Ovary (tissue), 10 donors: ENCODE measurements at places on chromosomes 11 and 22.

DNA sequence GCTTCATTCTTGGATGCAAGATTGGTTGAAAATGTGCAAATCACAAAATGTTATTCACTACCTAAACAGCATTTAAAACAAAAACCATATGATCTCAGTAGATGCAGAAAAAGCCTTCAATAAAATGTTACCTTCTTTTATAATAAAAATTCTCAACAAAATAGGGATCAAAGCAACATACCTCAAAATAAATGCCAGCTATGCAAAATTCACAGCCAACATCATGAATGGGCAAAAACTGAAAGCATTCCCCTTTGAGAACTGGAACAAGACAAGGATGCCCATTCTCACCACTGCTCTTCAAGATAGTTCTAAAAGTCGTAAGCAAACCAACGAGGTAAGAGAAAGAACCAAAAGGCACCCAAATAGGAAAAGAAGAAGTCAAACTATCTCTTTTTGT, 2.0 kb downstream of the OR5AK2 start:
- no peak for DNase-seq

GRCh38 chr11:93549976-93550375, 6.8 kb upstream of the SMCO4 start:
- DNase-seq: no peak

DNA sequence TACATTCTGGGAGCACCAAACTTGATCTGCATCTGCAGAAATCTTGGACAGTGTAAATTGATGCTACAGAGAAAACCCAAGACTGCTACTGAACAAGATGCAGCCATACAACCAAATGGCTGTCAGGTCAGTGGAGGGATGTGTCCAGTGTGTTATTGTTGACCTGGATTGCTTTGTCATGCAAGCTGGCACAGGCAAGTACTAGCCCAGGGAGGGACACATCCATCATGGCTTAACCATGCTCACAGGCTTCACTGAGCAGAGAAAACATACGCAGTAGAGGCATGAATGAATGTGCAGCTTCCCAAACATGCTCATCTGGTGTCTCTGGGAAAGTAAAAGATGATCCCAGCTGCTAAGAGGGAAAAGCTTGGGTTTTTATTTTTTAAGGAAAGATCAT, 93.6 kb downstream of the MTNR1B start:
- DNase-seq: no peak

- DNase-seq: no peak
These were observed 68.3 kb upstream of the CRYBB3 start for GRCh38 chr22:25131198-25131887.

GRCh38 chr11:83908298-83908856, 622.2 kb upstream of the CCDC90B start:
- DNase-seq: no peak

DNA sequence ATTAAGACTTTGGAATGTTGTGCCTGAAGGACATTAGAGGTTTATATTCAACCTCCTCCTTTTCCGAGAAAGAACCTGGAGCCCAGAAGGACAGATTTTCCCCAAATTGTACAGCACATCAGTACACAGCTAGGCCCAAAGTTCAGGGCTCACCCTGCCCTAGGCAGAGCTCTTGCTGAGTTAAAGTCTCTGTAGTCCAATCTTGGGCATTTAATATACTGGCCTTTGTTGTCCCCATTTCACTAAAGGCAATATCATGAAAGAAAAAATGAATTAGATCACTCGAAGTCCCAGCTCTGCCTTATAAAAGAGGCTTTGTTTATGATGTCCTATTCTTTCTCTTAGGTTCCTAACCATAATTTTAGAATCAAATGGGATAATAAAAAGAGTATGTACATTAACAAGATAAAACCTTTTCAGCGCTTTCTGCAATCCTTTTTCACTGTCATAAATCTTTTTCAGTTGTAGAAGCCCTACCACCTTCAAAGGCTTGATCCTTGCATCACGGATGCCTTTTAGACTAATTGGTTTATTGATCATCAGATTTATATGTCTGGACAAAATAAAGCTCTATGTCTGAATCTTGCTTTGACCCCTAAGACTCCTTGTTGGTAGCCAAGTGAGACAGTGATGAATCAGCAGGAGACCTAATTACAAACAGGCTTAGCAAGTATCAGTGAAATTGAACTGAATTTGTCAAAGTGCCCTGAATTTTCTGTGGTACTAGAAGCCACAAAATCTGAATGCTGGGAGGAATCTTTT, 39.8 kb downstream of the RELT start:
- DNase-seq: no peak

DNA sequence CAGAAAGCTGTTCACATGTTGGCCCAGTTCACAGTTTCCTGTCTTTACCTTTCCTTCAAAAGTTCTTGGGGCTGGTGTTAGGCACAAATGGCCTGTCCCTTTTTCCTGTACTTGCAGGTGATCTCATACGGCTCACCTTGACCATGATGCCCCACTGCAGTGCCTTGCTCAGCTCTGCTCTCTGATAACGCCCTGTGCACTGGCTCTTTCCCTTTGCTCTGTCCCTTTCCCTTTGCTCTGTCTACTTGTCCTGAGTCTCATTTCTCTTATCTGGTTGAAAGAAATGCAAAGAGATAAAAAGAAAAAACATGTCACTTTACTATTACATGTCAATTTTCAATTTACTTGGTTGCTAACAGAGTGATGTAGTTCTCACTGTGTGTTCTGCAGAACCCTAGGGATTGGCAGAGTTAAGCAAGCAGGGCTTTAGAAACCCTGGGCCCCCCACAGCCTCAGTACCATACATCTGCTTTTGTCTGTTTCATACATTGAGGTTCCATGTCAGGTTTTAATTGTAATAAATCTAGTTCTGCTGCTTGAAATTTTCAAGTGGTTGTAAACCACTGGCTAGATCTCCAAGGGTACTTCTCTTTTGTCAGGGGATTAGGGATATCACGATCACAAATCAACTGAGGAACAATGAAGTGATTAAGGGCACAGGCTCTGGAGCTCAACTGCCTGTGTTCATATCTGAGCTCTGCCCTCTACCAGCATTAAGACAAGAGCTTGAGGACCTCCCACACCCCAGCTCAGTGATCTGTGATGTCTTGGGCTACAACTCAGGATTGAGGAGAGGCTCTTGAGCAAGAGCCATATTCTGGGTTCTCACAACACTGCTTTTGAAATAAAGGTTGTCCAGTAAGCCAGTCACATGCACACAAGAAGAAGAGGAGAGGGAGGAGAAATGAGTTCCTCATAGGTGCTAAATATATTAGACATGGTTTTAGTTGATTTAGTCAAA, 16.3 kb upstream of the SORL1 start:
- DNase-seq: no peak

- no peak for DNase-seq
These were observed 8.9 kb downstream of the ALX4 start for GRCh38 chr11:44300844-44301563.

- no peak for DNase-seq
These were observed 60.4 kb downstream of the BMAL1 start for GRCh38 chr11:13338019-13338426.

DNA sequence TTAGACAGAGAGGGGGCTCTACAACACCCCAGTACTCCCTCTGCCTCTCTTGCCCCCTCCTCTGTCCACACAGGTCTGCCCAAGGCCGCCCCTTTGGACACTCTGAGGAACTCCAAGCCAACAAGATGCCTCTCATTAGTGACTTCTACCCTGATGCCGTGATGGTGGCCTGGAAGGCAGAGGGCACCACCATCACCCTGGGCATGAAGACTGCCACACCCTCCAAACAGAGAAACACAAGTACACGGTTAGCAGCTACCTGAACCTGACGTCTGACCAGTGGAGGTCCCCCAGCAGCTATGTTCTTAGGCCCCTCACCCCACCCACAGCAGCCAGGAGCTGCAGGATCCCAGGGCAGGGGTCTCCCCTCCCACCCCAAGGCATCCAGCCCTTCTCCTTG, 125.1 kb downstream of the MED15 start:
- no peak for DNase-seq

GRCh38 chr22:39135092-39135896, 17.2 kb downstream of the CBX7 start:
- peak; percentile 51 for DNase-seq

DNA sequence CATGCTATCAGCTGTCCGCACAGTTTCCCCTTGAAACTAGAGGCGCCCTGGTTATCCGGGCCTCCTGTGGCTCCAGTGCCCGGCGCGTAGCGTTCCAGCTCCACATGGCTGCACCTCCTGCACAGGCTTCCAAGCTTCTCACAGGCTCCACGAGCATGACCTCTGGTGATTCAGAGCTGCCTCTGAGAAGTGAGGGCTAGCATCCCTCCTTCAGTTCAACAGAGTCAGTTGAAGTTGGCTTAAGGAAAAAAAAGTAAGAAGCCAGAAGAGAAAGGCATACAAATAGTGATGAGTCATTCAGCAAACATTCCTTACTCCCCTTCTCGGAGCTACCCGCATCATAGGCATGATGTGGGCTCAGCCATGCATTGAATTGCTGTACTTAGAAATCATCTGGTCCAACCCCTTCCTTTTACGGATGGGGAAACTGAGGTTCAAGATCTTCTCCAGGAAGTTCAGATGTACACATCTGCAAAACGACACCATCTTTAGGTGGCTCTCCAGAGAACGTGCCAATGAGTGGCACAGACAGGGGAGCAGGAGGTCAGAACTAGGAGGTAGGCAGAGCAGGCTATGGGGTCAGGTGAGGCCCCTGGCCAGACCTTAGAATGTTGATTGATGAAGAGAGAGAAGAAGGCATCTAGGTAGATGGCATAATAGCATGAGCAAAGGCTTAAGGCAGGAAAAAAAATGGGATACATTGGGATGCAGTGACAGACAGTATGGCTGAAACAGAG, 216.3 kb upstream of the TBCEL start:
- no peak for DNase-seq

DNA sequence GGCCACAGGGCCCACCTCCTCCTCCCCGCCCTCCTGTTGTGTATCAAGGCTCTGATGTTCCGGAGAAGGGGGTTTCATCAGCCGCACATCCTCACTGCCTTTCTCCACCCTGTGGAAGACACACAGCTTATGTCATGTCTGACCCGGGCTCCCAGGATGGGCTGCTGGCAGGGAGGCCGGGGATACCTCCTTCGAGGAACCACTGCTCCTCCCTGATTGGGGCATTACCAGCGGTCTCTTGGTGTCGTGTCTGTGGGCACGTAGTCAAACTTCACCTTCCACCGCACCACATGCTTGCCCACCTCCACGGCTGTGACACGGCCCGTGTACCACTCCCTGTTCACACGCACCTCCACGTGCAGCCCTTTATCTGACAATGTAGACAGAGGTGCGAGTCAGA, 35.9 kb downstream of the MORC2 start:
- no peak for DNase-seq

DNA sequence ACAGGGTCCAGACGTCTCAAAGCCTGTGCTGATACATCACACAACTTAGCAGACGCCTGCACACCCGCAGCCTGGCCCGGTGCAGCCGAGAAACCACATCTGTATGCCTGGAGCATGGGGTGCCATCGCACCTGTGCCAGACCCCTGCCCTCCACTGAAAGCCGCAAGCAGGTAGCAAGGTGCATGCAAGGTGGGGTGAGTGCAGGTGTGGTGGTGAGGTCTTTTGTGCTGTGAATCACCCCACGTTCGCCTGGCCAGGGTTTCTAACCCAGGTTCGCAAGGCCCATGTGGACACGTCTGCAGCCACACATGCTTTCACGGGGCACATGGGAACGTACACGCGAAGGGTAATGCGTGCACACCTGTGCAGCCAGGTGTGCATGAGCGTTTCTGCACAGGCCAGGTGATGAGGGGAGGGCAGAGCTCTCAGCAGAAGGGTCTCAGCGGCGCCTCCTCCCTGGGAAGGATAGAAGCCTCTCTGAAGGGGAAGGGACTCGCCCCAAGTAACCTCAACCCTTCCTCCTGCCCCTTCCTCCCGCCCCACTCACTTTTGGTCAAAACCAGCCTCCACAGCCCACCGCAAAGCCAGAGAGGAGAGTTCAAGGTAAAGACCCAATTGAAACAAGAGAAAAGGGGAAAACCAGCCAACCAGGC, 19.5 kb downstream of the CBX7 start:
- no peak for DNase-seq

DNA sequence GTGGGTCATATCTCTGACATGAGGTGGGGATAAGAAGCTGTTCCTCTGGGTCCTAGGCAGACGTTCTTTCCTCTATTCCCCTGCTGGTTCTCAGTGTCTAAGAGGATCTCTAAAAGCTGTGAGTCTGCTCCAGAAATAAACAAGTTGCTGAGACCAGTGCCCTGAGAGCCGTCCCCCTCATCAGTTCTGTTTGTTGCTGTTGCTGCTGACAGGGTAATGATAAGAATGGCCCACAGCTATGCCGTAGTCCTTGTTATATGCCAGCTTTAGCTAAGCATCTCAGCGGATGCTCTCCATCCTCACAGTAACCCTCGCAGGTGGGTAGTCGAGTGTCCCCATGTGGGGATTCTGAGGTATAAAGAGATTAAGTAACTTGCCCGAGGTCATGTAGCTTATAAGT, 23.5 kb upstream of the ST14 start:
- DNase-seq: no peak

GRCh38 chr22:17007852-17008731, at the start of gene GAB4:
Gene GAB4 (minus strand): TSS chr22:17008222. CDS start chr22:17008114, 108 bp downstream.
- DNase-seq: no peak

DNA sequence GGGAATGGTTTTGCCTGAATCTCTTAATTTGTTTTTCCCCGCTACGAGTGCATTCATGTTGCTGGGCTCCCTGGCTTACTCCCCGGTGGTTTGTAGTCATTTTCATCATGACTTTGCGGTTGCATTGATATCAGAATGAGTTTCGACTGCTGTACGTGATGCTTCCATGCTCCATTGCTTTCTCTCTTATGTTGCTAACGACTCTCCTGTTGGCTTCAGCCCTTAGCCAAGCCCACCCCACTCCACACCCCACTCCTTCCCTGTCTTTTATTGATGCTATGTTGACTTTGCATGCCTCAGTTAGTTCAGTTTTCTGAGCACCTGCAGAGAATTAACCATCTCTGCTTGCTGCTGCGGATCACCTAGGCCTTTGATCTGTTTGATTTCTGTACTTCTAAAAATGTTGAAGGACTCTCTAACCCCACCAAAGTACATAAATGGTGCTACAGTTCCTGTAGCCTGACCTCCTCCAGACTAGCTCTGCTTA, 65.3 kb downstream of the ARFGAP2 start:
- no peak for DNase-seq

GRCh38 chr11:35523331-35523768, 2.1 kb downstream of the PAMR1 start:
- no peak for DNase-seq

GRCh38 chr11:118148856-118149255, 3.8 kb downstream of the SCN4B start:
- DNase-seq: no peak

GRCh38 chr11:106098893-106099553, 21.6 kb downstream of the AASDHPPT start:
- DNase-seq: no peak

DNA sequence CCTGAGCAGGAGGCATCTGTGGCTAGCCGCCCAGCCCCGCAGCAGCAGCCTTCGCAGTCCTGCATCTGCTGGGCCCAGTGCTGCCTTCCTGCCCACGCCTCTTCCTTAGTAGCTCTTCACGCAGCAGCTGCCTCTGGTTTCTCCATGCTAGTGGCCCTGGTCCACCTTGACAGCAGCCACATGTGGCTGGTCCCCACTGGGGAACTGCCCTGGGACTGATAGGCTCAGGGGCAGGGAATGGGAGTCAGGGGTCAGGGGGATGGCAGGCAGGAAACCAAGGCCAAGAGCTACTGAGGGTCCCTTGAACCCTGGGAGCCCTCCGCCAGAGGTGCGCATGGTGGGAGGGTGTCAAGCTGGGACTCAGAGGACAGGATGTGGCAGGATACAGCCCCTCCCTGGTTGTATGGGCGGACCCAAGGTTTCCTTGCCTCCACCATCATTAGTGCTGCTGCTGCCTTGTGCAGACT, 99.4 kb upstream of the PITPNB start:
- DNase-seq: peak; percentile 18
